ENCODE measurements at places on chromosomes 11 and 22.

DNA sequence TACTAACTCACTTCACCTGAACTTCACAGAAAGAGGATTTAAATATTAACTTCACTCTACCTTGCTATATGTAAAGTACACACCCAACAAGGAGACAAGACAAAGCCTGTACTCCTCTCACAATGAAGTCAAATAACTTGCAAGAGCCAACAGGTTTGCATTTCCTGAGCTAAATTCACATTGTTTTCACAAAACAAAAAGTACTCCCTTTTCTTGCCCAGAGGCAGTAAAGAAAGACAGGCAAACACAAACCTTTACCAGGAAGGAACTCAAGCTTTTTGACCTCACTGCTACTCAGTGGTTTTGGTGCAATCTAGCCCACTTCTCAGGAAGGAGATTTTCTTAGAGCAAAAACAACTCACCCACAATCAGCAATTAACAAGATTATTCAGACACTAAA lies 15.7 kb downstream of the USP28 start:
- no peak for DNase-seq

DNA sequence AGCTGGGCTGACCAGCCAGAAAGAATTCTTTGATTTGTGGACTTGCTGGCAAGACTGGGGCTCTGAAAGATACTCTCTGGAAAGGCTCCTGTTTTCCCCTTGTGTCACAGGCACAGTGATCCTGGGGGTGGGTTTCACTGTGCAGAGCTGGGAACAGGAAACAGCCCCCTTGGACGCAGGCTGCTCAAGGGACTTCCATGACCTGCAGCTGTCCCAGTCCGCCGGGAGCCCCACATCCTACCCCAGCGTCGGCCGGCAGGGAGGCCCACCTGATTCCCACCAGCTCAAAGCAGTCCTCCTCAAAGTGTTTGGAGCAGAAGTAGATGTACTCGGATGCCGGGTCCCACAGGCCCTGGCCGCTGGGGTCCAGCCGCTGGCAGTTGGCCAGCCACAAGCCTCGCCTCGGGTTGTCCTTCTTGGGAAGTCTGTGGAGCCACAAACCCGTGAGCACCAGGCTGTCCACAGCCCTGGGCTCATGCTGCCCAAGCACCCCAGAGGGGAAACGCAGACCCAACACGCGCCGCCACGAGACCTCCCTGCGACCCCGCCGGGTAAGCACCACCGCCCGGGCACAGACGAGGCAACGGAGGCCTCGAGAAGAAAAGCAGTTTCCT lies 824 bp downstream of the THAP7 start:
- no peak for DNase-seq

GRCh38 chr11:68311160-68312116 lies 953 bp upstream of the LRP5 start:
- DNase-seq = no peak

DNA sequence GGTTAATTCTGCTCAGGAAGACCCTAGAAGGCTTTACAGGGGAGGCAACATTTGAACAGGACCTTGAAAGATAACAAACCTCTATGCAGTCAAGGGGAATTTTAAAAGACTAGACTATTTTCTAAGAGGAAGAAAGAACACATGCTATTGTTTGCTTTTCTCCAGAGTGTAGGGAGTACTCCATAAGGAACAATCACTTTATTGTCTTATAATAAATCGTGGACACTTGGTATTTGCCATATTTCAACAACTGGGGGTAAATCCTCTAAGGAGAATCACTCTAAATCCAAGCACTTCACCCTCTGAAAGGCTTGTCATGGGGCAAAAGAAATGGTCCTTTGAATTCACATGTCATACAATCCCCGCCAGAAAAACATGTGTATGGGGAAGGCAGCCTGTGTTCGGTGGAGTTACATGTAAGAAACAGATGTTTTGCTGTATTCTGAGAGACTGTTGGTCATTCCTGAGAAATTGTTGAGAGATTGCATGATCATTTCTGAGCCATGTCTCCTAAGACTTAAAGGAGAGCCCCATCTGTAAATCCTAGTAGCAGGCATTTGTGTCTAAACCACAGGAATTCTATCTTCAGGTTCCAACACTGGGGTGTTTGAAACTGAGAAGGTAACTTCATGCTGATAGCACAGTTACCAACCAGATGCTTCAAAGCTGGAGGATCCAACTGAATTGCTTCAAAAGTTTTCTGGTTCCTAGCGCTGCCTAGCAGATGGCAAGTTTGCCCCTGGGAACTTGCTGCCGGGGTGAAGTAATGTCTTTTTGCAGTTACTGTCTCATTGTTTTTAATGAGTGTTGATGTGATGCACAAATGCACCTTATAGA lies 66.8 kb downstream of the FZD4 start:
- DNase-seq = no peak

- DNase-seq = no peak
Measured at GRCh38 chr11:122816761-122817520, 21.4 kb upstream of the CRTAM start.

- no peak for DNase-seq
Measured at GRCh38 chr11:13287036-13287435, 9.4 kb downstream of the BMAL1 start.

- DNase-seq = no peak
Measured at GRCh38 chr11:118652681-118653181, 26.7 kb downstream of the TREH start.

DNA sequence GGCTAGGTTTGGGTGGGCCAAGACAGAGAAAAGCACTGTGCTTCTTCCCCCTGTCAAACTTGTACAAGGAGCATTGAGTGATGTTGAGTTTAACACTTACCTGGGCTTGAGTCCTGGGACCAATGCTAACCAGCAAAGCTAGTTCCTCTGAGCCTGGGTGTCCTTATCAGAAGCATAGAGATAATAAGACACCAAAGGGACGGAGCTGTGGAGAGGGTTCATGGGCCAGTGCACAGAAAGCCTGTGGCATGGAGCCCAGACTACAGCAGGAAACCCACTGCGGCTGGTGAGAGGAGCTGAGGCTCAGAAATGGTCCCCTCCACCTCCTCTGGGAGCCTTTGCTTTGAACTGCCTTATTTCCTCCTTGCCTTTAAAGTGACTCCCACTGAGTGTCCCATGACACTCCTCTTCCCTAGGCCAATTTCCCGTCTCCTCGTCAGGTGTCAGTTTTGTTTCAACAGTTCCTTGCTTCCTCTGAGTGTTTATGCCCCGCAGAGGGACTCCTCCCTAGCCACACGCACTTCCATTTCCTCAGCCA lies 9.4 kb downstream of the SLCO2B1 start:
- DNase-seq = no peak

- no peak for DNase-seq
Measured at GRCh38 chr22:37388538-37388937, 38.7 kb downstream of the ELFN2 start.

GRCh38 chr11:25702417-25702816 lies 629.5 kb upstream of the ANO3 start:
- DNase-seq = no peak

DNA sequence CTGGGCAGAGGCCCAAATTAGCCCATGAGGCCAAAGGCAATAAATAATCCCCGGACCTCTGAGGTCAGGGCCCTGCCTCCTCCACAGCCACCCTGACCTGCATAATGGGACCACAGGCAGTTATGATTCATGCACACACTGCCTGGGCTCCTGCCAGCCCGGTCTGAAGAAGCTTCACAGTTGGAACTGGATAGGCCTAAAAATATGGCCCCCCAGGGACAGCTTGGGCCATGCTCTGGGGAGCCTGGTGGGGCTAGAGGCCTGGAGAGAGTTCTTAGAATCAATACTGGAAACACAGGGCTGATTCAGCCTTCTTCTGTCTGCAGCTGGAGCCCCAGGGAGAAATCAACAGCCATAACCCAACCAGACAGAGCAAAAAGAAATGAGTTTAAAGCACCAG lies 112.8 kb upstream of the CADM1 start:
- no peak for DNase-seq

DNA sequence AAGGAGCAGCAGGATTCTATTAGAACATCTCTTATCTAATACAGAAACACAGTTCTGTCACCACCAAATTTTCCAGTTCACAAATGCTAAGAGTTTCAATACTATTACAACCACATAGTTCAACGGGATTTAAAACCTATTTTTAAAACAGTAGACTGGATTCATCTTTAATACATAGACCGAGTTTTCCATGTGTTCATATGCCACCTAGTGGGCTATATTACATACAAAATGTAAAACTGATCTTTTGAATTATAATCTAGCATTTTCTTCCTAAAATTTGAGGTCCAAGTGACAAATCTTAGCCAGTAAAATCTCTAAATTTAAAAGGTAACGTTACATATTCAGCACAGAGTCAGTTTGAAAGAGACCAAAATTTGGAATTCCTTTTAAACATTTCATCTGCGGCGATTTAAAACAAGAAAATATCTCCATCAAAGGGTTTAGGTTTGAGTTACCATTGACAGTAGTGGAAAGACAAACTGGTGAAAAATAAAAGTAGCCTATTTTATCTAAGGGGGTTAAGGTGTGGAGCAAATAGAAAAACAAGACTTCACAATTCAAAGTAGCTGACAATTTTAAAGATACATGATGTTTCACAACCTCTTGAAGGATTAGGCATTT lies 269.3 kb upstream of the MPPED2 start:
- DNase-seq = no peak

- no peak for DNase-seq
Measured at GRCh38 chr11:69257838-69258658, 35.9 kb upstream of the MYEOV start.

- DNase-seq = no peak
Measured at GRCh38 chr11:2991452-2992233, 486 bp downstream of the NAP1L4 start.
